ENCODE measurements at places on chromosomes 1 and 21.

- DNase-seq, result no peak
Measured at GRCh38 chr1:184577319-184577718, 177.3 kb downstream of the EDEM3 start.

DNA sequence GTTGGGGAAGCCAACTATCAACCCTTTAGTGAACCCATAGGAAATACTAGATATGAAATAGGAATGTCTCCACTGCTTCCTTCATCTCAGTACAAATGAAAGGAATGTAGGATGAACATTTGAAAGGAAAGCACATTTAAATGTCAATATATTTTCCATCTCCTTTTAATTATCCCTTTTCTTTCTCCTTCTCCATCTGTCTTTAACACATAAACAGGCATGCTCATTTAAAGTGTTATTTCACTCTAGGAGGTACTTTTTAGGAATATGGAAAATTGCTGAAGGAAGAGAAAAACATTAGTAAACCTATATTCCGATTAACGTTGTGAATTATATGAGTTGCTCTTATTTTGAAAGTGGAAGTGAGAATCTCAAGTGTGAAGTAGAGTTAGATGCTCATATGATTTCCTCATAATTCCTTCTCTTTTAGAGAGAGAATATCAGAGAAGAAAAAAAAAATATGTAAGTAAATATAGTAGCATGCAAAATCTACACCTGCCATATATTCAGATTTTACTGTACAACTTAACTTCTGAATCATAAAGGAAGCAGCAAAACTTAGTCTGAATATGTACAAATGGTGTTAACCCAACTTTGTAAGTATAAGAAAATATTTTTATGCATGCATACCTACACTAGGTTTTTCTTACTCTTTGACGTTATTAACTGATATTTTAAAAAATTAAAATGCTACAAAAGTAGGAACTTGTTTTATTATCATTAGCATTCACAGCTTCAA is 406.9 kb upstream of the B3GALT2 start:
- peak; percentile 33 for DNase-seq

DNA sequence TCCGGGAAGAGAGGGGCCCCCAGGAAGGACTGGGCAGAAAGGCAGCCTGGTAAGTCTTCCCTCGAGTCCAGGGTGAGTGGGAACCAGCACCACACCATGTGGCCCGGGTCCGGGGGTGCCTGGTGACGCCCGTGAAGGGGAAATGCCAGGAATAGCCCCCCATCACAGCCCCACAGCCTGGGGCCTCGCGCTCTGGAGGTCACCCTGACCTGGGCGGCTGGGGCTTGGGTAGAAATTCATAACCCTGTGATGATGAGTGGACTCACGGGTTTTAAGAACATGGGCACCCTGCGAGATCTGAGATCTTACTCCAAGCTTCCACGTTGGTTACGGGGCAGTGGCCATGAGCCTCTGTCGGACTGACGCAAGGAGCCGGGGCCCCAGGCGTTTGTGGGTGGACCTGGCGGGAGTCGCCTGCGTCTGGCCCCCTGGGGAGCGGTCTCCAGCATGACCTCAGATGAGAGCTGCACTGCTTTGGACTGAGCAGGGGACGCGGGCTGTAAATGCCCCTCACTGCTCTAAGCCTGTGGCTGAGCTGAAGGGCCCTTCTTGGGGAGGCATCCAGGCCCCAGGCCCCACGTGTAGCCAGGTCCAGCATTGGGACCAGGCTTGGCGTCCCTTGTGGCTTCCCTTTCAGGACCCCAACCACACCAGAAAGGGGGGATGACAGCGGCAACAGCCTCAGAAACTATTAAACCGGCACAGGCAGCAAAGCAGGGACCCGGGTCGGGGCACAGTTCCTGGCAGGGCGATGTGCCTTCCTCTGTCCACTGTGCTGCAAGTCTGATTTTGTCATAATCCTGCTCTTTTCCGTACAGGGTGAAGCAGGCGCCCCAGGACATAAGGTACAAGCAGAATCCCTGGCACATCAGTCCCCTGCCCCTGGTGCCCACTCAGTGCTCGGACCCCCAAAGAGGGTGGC is 60.0 kb downstream of the SLC19A1 start:
- DNase-seq, result no peak

GRCh38 chr1:1911350-1912041 is 3.6 kb upstream of the CALML6 start:
- no peak for DNase-seq

GRCh38 chr1:211101481-211101880 is 32.5 kb downstream of the KCNH1 start:
- DNase-seq, result no peak

- DNase-seq, result no peak
Measured at GRCh38 chr1:24441996-24442668, 26.5 kb downstream of the NIPAL3 start.

GRCh38 chr1:235702412-235702811 is 52.8 kb upstream of the GNG4 start:
- DNase-seq, result no peak

DNA sequence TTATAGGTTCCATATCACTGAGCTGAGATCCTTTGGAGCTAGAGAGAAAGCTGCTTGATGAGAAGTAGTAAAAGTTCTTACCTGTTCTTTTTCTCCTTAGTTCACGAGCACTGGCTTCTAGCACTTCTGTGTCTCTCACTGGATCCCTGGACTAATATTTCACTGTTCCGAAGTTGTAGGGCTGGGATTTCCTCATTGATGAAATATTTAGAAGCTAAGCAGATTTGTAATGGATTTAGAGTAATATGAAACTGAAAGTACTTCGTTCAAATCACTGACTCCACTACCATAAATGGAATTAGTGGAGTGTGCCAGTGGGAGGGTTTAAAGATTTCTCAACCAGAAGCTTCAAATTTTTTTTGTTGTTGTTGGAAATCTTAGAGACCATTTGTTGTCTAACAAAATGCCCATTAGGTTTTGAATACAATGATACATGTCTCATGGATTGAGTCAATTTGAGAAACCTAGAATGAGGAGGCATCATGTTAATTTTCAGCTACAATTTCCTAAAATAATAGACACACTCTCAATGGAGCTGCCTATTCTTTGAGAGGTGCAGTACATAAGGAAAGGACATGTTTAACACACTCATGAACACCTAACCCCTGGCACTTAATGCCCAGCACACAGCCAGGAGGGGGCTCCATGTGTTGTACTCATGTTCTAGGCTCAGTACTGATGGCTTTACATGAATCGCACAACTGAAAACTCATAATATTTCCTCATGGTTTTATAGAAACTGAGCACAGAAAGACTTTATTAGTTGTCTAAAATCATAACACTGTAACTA is at the start of gene GBP1:
Gene GBP1 (minus strand): TSS at position 130 of the 790 bp plus-strand sequence. CDS start 1,974 bp downstream, outside the sequence.
- peak; percentile 24 for DNase-seq

DNA sequence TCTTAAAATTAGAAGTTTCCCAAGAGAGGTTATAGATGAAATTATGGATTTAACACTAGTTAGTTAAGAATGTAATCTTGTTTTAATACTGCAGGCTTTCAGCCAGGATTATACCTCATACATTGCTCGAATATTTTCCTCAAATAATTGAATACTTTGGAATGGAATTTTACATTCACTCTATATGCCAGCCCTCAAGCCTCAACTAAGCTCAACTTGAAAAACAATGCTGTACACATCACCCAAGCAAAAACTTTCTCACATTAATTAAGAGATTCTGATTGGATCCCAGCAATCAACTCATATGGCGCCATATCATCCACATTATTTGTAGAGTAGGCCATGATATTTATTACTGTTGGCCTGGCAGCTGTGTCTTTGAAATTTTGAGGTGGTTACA is 710.7 kb upstream of the ADAMTS5 start:
- DNase-seq, result no peak

GRCh38 chr1:79042539-79042938 is 36.0 kb upstream of the ADGRL4 start:
- no peak for DNase-seq

DNA sequence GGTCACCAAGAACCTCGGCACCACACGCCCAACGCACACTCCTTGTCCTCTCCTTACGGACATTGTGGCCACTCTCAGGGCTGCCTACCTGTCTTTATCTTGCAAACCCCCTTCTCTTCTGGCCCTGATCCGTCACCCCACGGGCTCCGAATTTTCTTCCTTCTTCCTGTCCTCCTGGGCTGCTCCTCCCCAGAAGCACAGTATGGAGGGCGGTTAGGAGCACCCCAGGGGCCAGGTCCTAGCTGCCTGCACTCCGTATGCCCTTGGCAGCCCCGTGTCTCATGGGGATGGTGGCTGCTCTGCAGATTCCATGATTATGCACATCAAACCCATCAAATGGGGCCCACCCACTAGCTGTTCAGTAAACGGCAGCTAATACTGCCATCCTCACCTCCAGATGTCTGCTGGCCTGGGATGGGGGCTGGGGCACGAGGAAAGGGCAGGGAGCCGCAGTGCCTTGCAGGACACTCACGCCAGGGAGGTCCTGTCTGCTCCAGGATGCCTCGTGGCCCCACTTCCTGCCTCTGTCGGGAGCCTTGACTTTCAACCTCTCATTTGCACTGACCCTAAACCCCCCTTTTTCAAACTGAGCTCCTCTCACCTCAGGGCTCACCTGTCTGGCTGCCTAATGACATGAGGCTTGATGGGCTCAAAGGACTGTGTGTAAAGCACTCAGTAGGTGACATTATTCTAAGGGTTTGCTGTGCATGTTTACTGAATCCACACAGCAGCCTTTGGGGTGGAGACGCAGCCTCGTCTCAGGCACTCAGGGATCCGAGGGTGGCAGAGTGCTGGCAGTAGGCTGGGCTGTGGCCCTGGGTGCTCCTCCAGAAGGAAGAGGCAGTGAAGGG is 4.4 kb downstream of the TTC34 start:
- DNase-seq, result no peak

GRCh38 chr1:18711536-18712251 is 81.0 kb downstream of the PAX7 start:
- DNase-seq, result no peak

DNA sequence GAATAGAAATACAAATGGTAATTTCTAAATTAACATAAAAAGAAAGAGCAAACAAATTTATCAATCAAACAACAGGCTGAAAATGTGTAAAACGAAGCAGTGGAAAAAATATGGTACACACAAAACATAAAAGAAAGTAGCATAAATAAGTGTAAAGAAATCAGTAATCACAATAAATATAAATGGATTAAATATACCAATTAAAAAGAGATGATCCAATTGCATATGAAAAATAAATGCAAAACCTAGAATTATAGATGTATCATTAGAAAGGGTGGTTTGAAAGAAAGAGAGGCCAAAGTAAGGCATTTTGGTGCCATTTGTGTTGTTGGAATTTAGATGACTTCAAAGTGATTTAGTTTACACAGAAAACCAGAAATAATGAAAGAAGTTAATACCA is 202.2 kb downstream of the PTBP2 start:
- DNase-seq, result no peak

DNA sequence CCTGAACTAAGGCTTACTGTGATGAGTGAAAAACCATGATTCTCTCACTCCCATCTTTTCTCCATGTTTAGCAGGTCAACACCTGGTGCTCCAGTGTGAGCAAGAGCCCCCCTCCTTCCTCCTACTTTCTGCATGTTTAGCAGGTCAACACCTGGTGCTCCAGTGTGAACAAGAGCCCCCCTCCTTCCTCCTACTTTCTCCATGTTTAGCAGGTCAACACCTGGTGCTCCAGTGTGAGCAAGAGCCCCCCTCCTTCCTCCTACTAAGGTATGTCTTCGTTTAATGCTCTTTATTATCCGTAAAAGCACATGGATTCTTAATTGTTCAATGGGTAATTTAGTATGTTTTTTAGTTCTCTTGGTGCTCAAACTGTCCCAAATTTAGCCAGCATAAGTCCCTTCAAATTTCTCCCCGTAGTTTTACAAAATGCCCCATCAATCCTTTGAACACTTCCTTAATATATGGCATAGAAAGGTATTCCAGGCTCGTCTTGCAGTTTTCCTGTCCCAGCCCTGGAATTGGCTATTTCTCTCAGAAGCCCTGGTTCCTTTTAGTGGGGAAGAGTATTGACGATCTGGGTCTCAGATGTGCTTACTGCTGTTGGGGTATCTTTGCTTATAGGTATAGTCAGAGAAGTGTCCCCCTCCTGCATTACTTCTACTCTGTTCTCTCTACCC is 760.8 kb upstream of the TPTE start:
- DNase-seq, result no peak

DNA sequence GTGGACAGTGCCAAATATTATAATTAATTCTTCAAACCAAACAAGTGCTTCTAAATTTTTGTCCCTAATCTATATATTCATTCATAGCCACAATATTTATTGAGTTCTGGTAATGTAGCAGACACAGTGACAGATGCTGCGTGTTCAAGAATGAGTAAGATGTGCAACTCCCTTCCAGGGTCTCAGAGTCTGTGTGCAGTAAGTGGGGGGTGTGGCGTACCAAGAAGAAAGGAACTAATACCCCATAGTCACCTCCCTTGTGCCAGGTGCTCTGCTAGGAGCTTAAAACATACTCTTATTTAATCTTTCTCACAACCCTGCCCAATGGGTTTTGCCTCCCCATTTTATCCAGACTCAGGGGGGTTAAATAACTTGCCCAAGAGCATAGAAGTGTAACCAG is 358.7 kb downstream of the BARHL2 start:
- DNase-seq, result no peak

GRCh38 chr1:109393617-109394233 is 4.0 kb downstream of the SORT1 start:
- DNase-seq, result no peak

DNA sequence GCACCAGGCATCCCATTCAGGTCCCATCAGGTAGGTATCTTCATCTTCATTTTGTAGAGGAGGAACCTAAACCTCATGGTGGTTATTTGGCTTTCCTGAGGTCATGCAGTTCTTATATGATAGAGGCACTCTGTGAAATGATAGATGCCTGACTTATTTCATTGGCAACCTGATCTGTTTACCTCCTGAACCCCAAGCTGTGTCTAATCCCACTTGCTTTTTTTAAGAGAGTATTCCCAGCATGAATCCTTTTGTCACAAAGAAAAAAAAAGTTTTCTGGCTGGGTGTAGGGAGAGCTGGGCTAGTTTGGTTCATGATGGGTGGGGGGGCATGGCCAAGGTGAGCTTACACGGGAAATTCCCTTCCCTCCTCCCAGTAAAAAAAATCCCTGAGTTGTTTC is 154.2 kb downstream of the TENT5C start:
- no peak for DNase-seq

DNA sequence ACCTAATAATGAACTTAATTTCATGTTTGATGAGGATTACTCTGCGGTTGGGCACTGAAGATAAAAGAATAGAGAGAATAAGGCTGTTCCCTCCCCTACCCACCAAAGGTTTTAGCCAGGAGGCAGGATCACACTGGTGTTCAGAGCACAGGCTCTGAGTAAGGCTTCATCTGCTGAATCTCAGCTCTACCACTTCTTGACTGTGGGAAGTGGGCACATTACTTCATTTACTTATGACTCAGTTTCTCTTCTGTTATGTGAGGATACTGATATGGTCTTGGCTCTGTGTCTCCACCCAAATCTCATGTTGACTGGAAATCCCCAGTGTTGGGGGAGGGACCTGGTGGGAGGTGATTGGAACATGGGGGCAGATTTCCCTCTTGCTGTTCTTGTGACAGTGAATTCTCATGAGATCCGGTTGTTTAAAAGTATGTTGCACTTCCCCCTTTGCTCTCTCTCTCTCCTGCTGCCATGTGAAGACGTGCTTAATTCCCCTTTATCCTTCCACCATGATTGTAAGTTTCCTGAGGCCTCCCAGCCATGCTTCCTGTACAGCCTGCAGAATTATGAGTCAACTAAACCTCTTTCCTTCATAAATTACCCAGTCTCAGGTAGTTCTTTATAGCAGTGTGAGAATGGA is 79.7 kb downstream of the SMYD2 start:
- DNase-seq, result peak; percentile 74

GRCh38 chr1:226226601-226227000 is 3.1 kb downstream of the MIXL1 start:
- DNase-seq, result no peak

GRCh38 chr1:204221271-204221670 is 7.5 kb upstream of the GOLT1A start:
- DNase-seq, result no peak

GRCh38 chr1:15740924-15741850 is 1.1 kb upstream of the TMEM82 start:
- peak; percentile 17 for DNase-seq
